ENCODE measurements at places on chromosomes 2 and 18.

DNA sequence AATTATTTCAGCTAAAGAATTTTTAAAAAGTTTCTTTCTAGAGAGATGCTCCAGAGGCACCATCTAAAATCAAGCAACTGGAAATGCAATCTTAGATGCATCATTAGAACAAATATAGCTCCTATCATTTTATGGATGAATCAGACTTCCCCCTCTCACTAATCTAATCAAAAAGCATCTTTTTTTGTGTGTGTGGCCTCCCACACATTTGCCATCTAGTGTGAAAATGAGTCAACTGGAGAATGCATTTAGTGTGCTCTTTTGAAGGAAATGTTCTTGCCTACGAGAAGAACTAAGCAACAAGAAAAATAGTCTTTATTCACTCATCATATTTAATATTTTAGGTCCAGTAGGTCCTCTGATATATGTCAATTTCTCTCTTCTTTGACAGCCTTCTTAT, 39.5 kb upstream of the FIGN start:
- DNase-seq, result no peak

- DNase-seq, result no peak
These were observed 5.4 kb upstream of the RNASEH1 start for GRCh38 chr2:3563521-3563976.

GRCh38 chr2:205773989-205774388, 91.7 kb downstream of the NRP2 start:
- no peak for DNase-seq

DNA sequence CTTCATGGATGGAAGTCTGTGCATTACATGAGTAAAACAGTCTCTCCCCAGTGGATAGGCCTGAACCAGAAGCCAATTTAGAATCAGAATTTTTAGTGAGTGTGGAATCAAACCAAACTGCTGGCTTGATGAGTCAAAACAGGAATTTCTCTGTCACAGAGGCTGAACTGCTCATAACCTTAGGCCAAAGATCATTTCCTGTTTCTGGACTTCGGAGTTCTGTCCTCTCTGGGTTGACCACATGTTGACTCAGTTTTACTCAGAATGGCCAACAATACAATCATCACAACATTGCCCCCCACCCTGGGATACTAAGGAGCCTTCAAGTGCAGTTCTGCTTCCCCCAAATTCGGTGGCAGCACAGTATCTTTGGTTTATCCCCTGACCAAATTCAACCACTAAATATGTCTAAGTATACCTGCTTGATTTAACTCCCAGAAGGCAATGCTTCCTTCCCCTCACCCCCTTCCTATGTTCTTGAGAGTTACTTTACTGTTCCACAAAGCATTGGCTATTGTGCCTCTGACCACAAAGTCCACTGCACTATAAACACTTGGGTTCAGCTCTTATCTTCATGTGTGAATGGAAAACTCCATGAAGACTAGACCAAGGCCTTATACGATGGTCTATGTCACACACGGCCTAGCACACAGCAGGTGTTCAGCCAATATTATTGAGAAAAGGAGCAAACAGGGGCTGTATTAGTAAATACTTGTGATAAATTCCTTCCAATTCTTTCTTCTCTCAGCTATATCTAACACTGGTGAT, 67.8 kb downstream of the NXPH2 start:
- no peak for DNase-seq

GRCh38 chr2:20675701-20676352, 8.9 kb downstream of the GDF7 start:
- DNase-seq, result no peak

DNA sequence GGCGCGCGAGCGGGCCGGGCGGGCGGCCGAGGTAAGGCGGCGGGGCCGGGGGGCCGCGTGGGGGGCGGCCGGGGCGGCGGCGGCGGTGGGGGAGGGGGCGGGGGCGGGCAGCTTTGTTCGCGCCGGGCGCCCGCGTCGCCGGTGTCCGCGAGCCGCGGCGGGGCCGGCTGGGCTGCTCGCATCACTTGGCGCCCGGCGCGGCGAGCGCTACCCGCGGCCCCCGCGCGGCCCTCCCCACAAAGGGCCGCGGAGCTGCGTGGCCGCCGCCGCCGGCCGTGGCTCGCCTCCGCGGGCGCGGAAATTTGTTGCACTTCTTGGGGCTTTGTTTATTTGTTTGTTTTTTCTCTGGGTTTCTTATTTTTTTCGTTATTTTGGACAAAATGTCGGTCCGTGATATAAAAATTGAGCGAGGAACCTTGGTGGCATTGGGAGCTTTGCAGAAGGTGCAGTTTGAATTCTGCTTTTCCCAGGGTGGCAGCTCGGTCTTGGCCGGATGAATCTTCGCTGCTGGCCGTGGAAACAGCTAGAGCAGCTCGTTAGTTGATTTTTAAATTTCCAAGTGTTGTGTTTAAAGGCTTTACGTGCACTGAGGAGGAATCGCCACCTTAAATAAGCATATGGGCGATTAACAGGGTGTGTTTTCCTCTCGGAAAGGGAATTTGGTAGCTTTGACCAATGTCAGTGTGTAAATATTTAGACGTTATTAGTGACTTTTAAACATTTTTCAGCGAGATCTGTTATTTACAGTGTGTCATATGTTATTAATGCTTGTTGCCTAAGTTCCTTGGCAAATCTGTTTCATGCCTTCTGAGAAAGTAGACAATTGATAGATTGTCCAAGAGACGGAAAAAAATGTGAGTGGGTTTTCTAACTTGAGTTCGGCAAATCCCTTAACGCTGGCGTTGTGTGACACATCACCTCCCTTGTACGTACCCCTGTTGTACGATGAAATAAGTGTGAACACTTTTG, 822 bp downstream of the UBE2E3 start:
- DNase-seq, result no peak

GRCh38 chr2:97868986-97869721, 126.6 kb downstream of the TMEM131 start:
- no peak for DNase-seq

- DNase-seq, result no peak
These were observed 210.4 kb downstream of the SH3BP4 start for GRCh38 chr2:235162082-235162836.

DNA sequence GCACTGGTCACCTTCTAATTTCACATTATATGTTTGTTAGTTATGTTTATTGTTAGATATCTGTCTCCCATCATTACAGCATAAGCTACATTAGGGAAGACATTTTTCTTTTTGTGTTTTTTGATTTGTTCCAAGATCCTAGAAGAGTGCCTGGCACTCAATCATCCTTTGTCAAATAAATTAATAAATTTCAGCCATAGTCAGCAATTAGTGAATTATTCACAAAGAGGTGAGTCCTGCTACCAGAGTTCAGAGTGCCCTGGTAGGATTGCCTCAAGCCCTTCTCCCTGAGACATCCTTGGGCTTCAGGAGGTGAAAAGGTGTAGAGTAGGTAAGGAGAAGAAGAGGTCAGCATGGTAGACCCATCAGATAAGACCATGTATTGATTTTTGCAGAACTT, 186.2 kb upstream of the CTAGE1 start:
- DNase-seq, result no peak

GRCh38 chr2:2757764-2758163, 426.7 kb upstream of the MYT1L start:
- DNase-seq, result peak; percentile 4

- DNase-seq, result no peak
These were observed 282.9 kb upstream of the KCNH7 start for GRCh38 chr2:163121483-163121882.

- no peak for DNase-seq
These were observed 34.2 kb downstream of the ATOH8 start for GRCh38 chr2:85787981-85788340.

DNA sequence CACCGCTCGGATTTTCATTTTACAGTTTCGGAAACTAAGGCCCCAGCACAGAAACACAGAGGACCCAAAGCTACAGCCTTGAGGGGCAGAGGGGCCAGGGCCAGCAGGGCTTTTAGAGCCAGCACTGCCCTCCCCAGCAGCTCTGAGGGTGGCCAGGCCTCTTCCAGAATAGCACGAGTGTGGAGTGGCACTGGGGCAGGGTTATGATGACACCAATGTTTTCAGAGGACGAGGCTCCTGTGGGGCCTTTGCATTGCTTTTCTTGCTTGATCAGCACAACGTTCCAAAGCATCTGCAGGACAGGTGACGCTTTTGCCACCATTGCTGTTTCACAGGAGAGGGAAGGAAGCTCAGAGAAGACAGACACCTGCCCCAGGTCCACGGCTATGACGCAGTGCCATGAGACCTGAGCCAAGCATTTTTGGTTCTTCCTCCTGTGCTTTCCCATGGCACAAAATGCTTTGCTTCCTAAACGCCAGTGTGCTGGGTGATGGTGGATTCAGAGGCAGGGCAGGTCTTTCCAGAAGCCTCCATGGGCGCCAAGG, 126.9 kb downstream of the MBP start:
- DNase-seq, result no peak

DNA sequence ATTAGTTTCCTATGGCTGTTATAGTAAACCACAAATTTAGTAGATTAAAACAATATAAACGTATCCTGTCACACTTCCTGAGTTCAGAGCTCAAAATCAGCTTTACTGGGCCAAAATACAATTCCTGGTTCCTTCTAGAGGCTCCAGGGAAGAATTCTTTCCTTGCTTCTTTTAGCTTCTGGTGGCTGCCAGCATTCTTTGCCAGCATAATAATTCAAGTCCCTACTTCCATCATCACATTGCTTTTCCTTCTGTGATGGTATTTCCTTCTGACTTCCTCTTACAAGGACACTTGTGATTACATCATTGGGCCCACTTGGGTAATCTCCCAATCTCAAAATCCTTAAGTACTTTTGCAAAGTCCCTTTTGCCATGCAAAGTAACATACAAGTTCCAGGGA, 40.6 kb downstream of the MOB4 start:
- no peak for DNase-seq

- DNase-seq, result no peak
These were observed 54.5 kb downstream of the HDHD2 start for GRCh38 chr18:47095810-47096209.

- DNase-seq, result no peak
These were observed 16.2 kb downstream of the SETBP1 start for GRCh38 chr18:44696892-44697291.

DNA sequence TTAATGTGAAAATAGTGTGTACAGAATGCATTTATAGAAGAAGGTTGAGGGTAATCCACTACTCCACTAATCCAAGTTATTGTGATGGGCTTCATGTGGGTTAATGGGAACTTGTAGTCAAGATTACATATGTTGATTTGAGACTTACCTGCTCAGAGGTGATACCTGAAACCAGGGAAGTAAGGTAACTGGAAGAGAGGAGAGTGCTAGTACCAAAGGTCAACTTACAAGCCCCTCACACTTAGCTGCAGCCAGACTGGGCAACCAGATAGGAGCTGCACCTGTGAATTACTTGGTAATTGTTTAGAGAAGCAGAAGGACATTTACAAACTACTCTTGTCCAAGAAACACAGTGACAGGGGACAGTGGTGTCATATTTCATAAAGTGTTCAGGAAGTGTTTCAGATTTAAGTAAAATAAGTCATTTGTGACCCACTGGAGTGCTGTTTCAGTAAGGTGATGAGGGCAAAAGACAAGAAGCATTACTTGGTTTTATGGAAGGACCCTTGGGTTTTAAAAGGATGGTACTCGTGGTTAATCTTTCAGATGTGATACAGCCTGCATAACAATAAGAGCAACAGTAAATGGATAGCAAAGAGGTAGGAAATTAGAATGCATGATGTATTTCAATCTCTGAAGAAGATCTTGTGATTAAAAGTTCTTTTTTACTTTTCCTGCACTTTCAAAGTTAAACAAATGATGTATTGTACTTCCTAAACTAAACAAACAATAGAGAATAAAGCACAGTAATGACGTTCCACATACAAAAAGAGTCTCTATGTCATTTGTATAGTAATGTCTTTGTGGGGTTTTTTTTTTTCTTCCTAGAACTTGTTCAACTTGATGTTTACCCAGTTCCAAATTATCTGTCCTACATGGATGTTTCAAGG, 189.3 kb downstream of the PHLPP1 start:
- DNase-seq, result no peak

- no peak for DNase-seq
These were observed 11.1 kb downstream of the STAMBP start for GRCh38 chr2:73839653-73840411.

DNA sequence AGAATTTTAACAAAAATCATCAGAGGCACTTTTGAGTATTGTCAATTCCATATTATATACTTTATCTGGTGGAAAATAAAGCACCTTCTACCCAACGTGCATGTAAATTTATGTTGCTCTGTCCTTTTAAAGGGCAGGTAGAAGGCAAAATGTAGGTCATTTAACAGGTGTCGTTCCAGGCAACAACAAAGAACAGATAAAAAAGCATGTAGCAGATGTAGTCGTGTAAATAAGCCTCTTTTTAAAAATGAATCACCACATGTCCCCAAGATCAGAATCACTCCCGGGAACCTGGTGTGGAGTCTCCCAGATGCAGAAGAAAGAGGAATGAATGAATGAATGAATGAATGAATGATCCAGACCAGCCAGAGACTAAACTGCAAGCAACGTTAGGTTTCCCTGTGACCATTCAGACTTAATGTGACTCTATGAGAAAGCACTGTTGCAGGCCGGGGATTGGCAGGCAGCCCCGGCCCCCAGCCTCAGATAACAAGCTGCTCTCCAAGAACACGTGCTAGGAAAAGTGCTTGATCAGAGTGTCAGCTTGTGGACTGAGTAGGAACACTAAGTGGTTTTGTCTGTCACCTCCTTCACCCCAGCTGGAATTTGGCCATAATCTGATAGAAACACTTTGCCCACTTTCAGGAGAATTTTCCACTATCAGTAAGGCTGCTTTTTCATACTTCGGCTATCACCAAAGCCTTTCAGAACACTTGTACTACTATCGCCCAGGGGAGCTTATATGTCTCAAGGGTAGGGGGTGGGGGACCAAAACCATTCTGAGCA, 100.6 kb downstream of the CDK15 start:
- DNase-seq, result no peak

DNA sequence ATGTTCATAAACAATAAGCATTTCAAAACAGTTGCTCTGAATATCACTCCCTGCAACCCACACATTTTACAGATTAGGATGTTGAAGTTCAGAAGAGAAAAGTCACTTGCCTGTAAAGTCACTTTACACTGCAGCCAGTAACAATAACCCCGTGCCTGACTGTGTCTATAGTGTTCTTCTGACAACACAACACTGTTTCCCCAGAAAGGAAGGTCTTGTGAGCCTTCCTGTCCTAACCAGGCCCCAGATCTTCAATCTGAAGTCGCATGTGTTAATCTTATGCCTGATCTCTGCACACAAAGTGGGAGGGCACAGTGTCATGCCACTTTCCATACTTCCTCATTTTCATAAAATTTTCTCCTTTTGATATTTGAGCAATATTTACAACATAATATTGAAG, 120.2 kb downstream of the FEZ2 start:
- no peak for DNase-seq

DNA sequence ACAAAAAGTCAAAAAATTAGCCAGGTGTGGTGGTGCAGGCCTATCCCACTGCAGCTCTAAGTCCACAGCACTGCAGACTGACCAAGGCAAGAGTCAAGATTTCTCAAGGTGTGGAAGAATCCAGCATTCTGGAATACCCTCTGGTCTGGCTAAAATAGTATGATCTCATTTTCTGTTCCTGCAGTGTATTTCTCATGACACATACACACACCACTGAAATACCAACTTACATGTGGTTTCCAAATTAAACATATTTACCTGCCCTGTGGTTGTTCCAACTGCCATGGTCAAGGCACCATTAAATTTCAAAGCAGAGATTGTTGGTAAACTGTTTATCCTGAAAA, 30.9 kb downstream of the NOL10 start:
- DNase-seq, result no peak

GRCh38 chr2:233850745-233851144, 3.6 kb downstream of the HJURP start:
- no peak for DNase-seq
